ENCODE measurements at places on chromosomes 16 and 17. TPM values are rescaled to one million over a fixed set of nuclear protein-coding genes. Genes with fewer than 3 reads are reported as not detected.

KRT40 gene
- not detected for total RNA-seq

GRCh38 chr17:510226-510917 lies 157.8 kb upstream of the RPH3AL start:
- H3K27ac ChIP-seq, result no peak overlapping the region
- H3K27me3 ChIP-seq, result no peaks in the 10 kb centered on the region
- no peaks in the 10 kb centered on the region for H3K36me3 ChIP-seq
- H3K4me1 ChIP-seq, result no peaks in the 10 kb centered on the region

- DNase-seq, result no peak
- no peak overlapping the region for H3K4me3 ChIP-seq
- no peak overlapping the region for H3K27ac ChIP-seq
- H3K27me3 ChIP-seq, result peaks cover 11% of the 10 kb centered on the region
- no peaks in the 10 kb centered on the region for H3K36me3 ChIP-seq
- peaks cover 12% of the 10 kb centered on the region for H3K4me1 ChIP-seq
Observed at GRCh38 chr17:45905814-45906213, 11.5 kb downstream of the MAPT start.

GRCh38 chr16:23027386-23027785 lies 121.9 kb downstream of the USP31 start:
- no peaks in the 10 kb centered on the region for H3K36me3 ChIP-seq
- H3K4me1 ChIP-seq, result no peaks in the 10 kb centered on the region
- no peak for DNase-seq
- no peak overlapping the region for H3K4me3 ChIP-seq
- no peaks in the 10 kb centered on the region for H3K27me3 ChIP-seq

NEUROD2 gene
- not detected for total RNA-seq

DNA sequence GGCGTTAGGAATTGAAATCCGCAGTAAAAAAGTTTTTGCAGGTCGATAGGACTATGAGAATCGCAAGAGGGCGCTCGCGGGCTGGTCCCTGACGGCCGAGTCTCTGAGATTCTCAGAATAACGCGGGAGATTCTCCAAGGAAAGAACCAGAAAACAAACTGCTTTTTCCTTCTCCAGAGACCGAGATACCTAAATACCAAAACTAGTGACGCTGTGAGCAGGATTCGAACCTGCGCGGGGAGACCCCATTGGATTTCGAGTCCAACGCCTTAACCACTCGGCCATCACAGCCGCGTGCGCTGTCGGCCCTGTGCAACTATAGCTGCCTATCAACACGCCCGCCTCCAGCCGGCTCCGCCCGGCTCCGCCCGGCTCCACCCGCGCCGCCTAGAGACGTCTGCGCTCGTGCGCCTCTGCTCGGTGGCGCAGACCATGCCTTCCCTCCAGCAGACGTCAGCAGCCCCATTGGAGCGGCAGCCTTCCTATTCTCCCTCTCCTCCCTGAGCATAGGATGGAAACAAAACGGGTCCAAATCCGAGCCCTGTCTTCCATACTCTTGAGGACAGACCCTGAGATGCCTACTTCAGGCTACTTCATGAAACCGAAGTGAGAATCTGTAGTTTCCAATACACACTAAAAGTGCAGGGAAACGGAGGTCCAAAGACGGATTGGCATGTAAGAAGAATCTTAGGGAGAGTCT lies 13.4 kb downstream of the PER1 start:
- H3K4me3 ChIP-seq, result peak overlapping the region; percentile 74
- H3K4me1 ChIP-seq, result peaks cover 20% of the 10 kb centered on the region
- peaks cover 36% of the 10 kb centered on the region for H3K36me3 ChIP-seq
- DNase-seq, result peak; percentile 95
- no peaks in the 10 kb centered on the region for H3K27me3 ChIP-seq

- H3K4me3 ChIP-seq, result no peak overlapping the region
- no peaks in the 10 kb centered on the region for H3K36me3 ChIP-seq
- no peaks in the 10 kb centered on the region for H3K27me3 ChIP-seq
- no peaks in the 10 kb centered on the region for H3K4me1 ChIP-seq
Observed at GRCh38 chr16:28998837-28999236, 14.0 kb downstream of the LAT start.

ACAP1 gene
- 516 TPM for total RNA-seq

TIMP2 gene
- 5.9 TPM for total RNA-seq

OR1F1 gene
- 0.49 TPM for total RNA-seq

CDH13 gene
- not detected for total RNA-seq

GRCh38 chr17:31308372-31309334 lies 5.2 kb downstream of the EVI2B start:
- no peak for DNase-seq
- peaks cover 19% of the 10 kb centered on the region for H3K36me3 ChIP-seq
- peak overlapping the region; percentile 70 for H3K27ac ChIP-seq
- peaks cover 61% of the 10 kb centered on the region for H3K4me1 ChIP-seq

DNA sequence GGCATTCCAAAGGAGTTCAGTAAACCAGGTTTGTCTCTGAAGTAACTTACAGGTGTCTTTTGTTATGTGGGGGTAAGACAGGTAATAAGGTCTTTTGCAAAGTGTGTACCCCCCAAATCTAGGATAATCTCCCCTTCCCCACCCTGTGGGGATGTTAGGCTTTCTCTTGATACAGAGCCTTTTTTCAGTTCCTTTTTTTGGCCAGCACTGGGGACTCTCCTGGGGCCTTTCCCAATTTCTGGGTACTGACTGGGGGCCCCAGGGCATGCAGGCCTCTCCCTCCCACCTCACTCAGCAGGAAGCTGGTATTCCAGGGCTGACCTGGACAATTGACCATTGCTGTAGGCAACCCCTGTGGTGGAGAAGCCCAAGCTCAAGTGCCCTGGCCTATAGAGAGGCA lies 84.3 kb upstream of the IRX6 start:
- H3K4me1 ChIP-seq, result no peaks in the 10 kb centered on the region
- no peaks in the 10 kb centered on the region for H3K27me3 ChIP-seq
- DNase-seq, result no peak
- no peak overlapping the region for H3K27ac ChIP-seq
- H3K36me3 ChIP-seq, result no peaks in the 10 kb centered on the region
- H3K4me3 ChIP-seq, result no peak overlapping the region

- peaks cover 49% of the 10 kb centered on the region for H3K4me1 ChIP-seq
- peak; percentile 33 for DNase-seq
- H3K36me3 ChIP-seq, result peaks cover 4% of the 10 kb centered on the region
- H3K27ac ChIP-seq, result peak overlapping the region; percentile 87
Observed at GRCh38 chr17:78168903-78169793, 767 bp downstream of the SYNGR2 start.

DNA sequence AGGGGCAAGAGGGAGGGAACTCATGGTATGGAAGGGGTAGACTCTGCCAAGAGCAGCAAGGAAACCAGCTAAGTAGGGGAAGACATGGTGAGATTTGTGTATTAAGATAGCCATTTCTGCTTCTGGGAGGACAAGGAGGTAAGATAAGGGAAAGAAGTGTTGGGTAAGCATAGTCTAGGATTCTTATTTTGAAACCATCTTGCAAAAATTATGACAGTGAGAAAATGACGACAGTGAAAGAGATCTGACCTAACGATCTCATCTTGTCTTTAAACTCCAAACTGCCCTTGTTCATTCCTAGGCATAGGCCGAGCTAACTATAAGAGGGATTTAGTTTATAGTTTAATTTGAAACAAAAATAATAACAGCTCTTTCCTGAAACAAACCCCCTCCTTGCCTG lies 5.6 kb upstream of the RBL2 start:
- H3K4me1 ChIP-seq, result peaks cover 2% of the 10 kb centered on the region
- H3K4me3 ChIP-seq, result no peak overlapping the region
- H3K27me3 ChIP-seq, result no peaks in the 10 kb centered on the region

DNA sequence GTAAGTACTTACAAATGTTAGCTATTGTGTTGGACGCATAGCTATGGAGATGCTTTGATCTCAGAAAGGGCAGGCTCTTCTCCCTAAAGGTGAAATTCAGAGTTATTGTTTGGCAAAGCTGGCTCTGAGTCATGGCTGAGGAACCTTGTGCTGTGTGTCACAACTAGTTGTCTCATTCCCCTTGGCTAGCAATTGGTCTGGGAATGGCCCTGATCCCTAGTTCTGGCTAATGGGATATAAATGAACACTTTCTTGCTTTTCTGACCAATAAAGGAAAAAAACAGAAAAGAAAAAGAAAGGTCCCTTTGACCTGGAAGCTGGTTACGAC lies 210.6 kb downstream of the MAP2K4 start:
- no peaks in the 10 kb centered on the region for H3K4me1 ChIP-seq
- no peaks in the 10 kb centered on the region for H3K27me3 ChIP-seq
- DNase-seq, result no peak
- H3K4me3 ChIP-seq, result no peak overlapping the region

DNA sequence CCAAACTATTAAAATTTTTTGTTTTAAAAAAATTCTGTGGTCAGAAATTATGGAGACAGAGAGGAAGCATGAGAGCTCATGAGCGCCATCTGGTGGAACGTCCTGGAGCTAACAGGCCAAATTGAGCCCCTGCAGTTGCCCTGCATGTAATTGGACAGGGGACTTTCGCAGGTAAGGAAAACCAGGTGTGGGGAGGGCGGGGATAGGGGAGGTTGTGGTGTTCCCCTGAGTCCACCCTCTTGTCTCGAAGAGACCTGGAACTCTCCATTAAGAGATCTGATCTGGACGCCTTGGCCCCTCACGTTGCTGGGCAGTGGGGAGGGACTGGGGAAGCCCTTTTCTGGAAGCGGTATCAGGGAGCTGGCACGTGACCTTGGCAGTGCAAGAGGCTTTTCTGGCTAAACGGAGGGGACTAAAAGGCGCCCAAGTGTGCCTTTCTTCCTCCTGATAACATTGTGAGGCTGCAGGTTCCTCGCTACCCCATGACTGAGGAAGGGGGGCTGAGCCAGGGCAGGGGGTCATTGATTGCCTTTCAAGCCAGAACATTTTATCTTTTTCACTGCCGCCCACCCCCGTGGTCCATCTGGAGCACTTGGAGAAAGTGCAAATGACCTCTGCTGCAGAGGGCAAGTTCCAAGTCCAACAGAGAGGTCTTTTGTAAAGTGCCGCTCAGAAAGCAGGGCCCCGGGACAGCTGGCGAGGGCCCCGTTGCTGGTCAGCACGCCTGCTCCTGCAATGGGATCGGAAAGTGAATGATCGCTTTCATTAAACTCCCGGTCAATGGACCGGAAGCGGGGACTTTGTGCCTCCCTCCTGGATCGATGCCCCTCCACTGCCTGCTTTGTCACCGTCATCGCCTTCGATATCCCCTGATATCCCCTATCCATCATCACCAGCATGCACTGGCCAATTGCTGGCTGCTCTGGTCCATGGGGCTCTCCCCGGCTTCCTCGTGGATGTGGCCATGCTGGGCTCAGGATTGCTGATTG lies 18.4 kb downstream of the PDILT start:
- H3K27me3 ChIP-seq, result no peaks in the 10 kb centered on the region
- H3K36me3 ChIP-seq, result no peaks in the 10 kb centered on the region
- no peak overlapping the region for H3K4me3 ChIP-seq

GRCh38 chr16:142405-142967 lies 4.0 kb upstream of the NPRL3 start:
- H3K36me3 ChIP-seq, result no peaks in the 10 kb centered on the region
- H3K27ac ChIP-seq, result no peak overlapping the region
- peaks cover 5% of the 10 kb centered on the region for H3K4me1 ChIP-seq
- H3K4me3 ChIP-seq, result no peak overlapping the region
- H3K27me3 ChIP-seq, result no peaks in the 10 kb centered on the region

DNA sequence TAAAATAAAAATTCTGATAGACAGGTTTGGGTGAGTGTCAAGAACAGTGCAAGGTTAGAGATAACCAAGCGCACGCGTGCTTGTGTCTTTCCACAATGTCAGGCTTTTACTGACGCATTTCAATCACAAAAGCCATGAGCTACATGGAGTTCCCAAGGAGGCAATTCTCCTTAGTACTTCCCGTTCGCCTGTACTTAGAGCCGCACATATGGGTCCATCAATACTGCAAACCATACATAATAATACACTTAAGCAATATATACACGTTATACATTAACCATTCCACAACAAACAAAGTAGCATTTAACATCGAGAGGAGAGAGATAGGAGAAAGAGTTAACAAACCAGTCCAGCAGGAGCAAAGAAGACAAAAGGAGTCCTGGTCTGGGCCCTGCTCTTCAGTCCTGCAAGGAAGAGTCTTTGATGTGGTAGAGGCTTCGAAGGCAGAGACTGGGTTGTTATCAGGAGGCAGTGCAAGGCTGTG lies 11.9 kb upstream of the GPRC5C start:
- no peaks in the 10 kb centered on the region for H3K4me1 ChIP-seq
- H3K36me3 ChIP-seq, result no peaks in the 10 kb centered on the region

GRCh38 chr17:45264988-45265387 lies 3.1 kb upstream of the SPATA32 start:
- H3K27ac ChIP-seq, result no peak overlapping the region
- DNase-seq, result no peak
- H3K27me3 ChIP-seq, result no peaks in the 10 kb centered on the region
- no peak overlapping the region for H3K4me3 ChIP-seq

DNA sequence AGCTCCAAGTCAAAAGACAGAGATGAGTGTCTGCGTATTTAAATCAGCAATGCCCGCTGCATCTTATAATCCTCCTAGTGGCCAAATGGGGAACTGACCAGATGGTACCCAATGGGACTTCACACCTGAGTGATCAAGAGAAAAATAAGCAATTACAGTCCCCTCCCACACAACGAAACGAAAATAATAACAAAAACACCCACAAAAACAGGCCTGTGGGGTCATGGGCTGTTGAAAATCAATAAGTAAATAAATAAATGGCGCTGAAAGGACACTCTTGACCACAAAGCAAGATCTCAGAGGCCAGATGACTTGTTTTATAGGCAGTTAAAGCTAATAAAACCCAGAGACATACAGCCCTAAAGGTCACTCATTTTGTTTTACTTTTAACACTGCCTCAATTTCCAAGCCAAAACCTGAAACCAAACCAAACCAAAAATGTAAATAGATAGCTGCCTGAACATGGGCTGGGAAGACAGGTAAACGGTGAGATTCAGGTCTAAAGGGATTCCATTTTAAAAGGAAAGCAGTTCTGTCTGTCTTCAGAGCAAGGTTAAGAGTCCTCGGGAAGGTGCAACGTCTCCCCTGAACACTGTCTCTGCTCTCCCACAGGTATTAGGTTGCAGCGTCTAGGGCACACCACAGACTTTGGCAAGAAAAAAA lies 1.3 kb downstream of the ZNF821 start:
- peak overlapping the region; percentile 67 for H3K4me3 ChIP-seq
- no peaks in the 10 kb centered on the region for H3K27me3 ChIP-seq
- peak; percentile 84 for DNase-seq
- H3K27ac ChIP-seq, result peak overlapping the region; percentile 78

DNA sequence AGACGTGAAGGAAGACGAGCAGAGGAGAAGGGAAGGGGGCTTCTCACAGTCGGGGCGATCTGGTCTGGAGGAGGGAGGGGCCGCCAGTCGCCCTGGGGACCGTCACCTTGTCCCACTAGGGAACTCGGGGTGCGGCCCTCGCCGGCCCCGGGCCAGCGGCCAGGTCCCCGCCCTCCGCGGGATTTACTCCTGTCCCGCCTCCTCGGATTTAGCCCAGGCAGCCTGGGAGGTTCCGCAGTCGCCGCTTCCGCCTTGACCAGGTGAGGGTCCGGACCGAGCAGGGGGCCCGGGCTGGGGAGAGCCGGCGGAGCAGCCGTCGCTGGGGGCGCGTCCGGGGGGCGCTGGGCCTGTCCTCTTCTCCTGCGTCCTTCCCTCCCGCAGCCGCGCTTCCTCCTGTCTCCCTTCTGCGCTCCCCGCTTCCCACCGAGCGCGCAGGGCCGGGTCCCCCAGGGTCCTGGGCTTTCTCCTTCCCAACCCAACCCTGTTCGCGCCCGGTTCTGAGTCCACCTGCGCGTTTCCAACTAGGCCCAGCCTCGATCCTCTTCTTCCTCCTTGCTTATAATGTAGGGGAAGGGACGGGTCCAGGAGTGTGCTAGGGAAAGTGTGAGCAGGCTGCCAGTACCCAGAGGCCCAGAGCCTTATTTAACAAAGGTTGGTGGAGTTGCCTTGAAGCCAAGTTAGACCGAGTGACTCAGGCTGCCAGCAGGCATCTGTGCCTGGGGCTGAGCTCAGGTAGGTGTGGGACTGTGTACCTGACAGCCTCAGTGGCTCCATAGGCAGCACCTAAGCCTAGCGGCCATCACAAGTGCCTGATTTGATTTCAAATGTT lies at the start of gene TNK1:
Gene TNK1, plus strand, starts transcription at position 235 of the 829 bp plus-strand sequence. CDS start 1,838 bp downstream, outside the sequence.
- no peaks in the 10 kb centered on the region for H3K36me3 ChIP-seq
- no peak within 1 kb of the TSS for H3K4me3 ChIP-seq
- peaks cover 16% of the 10 kb centered on the region for H3K4me1 ChIP-seq
- peaks cover 9% of the 10 kb centered on the region for H3K27me3 ChIP-seq

USP31 gene
- 4.9 TPM for total RNA-seq
